ENCODE measurements at places on chromosomes 3 and 15.

DNA sequence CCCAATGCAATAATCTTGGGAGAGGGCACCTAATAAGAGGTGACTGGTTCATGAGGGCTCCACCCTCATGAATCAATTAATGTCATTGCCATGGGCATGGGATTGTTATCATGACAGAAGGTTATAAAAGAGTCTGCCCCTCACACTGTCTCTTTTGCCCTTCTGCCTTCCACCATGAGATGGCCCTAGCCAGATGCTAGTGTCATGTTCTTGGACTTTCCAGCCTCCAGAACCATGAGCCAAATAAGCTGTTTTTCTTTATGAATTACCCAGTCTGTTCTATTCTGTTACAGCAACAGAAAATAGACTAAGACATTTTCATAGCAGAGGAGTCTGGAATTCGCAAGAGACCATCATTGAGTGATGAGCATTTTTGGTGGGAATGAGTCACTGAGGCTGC, 16.0 kb upstream of the RAD18 start:
- no peak for DNase-seq

DNA sequence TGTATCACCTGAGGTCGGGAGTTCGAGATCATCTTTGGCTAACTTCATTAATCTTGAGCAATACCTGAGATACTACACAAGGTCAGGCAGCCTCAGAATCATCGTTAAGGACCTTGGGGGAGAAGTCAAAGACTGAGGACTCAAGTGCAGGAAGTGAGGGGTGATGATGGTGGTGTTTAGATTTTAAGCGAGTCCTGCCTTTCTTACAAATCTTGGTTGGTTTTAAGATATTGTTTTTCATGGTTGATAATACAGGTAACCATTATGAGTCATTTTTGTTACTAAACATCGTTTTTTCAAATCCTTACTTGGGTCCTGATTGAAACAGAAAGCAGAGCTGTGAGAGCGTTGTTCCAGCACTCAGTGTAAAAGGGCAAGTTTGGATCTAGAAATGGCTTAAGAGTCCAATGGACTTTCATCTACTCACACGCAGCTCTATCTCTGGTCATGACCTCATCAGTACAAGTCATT, 4.1 kb downstream of the RASGRP1 start:
- no peak for DNase-seq

GRCh38 chr3:127226457-127226856, 33.5 kb downstream of the PRR23E start:
- DNase-seq = no peak

GRCh38 chr3:12644331-12644937, 19.5 kb downstream of the RAF1 start:
- no peak for DNase-seq

DNA sequence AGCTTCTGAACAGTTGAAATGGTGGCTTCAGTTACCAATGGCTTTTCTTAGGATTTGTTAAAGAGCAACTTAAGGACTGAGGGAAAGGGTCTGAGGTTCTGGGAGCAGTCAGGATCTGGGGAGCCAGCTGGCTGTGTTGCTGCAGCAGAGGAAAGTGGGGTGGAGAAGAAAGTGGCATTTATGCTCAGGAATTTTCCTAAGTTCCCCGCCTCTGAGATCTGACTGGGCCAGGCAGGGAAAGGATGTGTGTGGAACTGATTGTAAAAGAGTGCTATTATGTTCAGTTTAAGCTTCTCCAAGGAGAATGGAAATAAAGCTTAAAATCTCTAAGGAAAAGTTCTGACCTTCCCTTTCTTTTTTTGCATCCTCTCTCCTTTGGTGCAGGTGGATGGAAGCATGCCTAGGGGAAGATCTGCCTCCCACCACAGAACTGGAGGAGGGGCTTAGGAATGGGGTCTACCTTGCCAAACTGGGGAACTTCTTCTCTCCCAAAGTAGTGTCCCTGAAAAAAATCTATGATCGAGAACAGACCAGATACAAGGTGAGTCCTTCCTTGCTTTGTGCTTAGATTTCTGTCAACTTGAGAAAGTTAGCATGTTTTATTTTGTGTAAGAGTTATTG, 37.8 kb downstream of the IQGAP1 start:
- DNase-seq = no peak

DNA sequence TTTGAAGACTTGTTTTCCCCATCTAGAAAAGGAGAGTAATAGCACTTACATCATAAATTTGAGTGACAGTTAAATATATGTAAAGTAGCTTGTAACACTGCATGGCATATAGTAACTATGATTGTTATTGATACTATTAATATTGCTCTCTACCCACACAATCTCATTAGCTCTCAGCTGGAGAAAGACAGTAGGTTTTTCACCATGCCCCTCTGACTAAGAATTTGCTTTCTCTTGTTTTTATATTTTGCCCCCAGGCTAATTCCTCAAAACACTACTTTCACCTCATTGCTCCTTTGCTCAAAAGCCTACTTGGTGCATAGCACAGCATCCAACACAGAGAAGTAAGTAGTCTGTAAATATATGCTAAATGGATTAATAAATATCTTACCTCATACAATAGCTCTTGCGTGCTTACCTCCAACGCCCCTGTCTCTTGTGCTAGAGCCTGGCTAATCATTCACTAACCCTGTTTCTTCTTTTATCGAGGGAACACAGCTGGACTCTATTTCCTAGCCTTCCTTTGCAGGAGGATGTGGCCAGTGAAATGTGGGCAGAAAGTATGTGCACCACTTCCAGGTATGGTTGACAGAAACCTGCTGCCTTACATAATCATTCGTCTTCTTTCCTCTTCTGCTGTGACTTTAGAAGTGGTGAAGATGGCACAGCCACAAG, 190.0 kb downstream of the PLCH1 start:
- no peak for DNase-seq
